T follicular helper cell (primary cell): ENCODE measurements at places on chromosomes 12 and 14.

GRCh38 chr12:30926243-30927221, at the start of gene TSPAN11:
TSPAN11 (plus strand) TSS chr12:30926748; CDS start chr12:30953992, 27,244 bp downstream.
- no peak for DNase-seq

- no peak for DNase-seq
Observed at GRCh38 chr14:60025571-60025970, 66.2 kb upstream of the PCNX4 start.

- no peak for DNase-seq
Observed at GRCh38 chr12:51189790-51190355, 16.9 kb upstream of the TFCP2 start.

- DNase-seq, result no peak
Observed at GRCh38 chr12:1091350-1091749, 100.3 kb downstream of the ERC1 start.

DNA sequence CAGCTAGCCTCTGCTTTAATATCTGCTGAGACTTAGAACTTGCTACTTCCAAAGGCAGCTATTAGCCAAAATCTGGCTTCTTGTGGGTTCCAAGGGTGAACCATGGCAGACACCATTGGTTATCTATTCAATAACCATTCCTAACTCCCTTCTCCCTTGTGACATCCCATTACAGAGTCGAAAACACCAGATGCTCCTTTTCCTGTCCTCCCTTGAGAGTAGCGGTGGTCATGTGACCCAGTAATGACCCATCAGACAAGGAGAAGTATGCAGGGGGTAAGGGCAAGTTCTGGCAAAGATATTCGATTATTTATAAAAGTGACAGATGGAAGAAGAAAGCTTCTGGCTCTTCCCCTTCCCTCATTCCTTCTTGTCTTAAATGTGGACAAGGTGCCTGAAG, 20.1 kb downstream of the TGFB3 start:
- DNase-seq, result no peak

DNA sequence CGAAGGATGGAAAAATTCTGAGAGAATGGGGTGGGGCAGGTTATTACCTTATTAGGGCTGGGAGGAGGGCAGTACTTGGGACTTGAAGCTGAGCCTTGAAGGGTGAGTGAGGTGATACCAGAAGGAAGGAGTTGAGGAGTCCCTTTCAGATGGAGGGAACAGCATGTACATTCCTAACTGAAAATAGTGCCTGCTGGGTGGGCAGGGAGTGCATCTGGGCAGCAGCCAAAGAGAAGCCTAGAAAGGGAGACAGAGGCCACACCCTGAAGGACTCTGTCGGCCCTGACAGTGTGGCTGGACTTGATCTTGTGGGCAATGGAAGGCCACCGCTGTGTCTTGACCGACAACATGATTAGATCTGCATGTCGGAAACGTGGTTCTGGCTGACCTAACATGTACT, 147.6 kb downstream of the NDUFA12 start:
- no peak for DNase-seq

DNA sequence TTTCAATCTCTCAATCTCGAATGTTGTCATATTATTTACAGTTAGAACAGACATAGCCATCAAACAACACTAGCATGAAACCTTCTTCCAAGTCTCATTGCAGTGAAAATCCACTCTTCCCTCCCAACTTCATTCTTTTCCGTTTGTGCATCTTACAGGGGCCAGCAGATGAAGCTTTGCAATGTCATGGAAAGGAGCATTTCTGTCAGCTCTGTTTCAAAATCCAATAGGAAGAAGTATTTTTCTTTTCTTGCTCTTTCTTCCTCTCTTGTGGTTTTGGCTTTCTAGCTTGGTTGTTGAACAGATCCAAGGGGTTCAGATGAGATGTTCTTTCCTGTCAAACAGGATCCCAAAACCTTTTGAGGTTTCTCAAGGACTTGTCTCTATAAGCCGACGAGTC, 416.6 kb downstream of the AEBP2 start:
- no peak for DNase-seq

DNA sequence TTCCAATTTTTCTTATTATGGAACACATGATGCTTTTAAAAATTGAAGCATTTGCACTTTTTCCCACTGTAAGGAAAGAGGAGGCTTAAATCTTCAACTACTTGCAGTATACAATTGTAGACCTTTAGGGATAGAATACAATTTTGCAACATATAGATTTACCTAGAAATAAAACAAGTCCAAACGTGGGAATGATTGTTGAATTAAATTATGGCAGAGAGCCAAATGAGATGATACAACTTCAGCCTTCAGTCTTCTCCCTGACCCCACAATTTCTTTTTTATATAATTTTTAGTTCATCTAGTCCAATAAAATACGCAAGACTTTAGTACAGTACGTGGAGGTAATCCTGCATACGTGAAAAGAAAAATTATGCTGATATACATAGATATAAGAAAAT, 666.5 kb downstream of the SLC16A7 start:
- DNase-seq, result no peak

GRCh38 chr14:52351233-52352060, 37.3 kb downstream of the PTGER2 start:
- DNase-seq, result no peak

DNA sequence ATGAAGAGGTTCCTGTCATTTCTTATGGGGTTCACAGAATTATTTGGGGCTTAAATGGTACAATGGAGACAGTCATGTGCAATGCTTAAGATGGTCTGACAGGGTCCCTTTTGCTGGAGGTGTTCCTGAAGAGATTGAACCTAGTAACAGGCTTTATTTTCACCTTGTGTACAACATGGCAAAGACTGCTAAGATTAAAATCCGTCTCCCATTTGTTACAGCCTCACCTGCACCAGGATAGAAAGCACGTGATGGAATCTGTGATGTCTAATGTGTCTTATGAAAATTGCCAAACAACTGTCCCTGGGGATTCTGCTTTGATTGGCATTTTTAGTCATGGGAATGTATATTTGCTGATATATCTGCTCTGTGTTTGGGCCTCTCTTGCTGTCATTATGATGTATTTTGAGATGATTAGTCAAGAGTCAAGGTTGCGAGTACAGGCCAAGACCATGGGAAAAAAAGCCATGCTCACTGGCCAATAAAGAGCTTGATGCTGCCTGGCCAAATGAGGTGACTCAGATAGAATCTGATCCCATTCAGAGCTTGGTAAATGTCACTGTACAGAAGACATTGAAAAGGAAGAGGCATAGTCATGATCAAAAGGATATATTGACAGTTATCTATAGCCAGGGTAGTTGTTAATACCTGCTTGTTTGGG, 96.1 kb downstream of the FLRT2 start:
- DNase-seq, result no peak

- no peak for DNase-seq
Observed at GRCh38 chr12:44117337-44117736, 281.5 kb downstream of the TMEM117 start.

DNA sequence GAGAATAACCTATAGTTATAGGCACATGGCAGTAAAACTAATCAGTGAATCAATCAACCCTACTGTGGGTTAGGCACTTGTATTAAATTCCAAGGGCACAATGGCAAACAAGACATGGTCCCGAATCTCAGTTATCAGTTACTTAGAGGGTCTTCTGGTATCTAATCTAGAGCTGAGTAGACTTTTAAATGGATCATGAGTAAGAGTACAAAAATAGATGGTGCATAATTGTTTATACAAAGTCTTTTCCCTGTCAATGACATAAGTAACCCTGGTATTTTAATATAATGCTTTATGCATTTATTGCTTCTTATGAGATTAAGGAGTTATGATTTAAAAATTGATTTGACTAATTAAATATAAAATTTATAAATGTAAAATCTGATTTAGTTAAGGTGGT, 23.0 kb upstream of the KCNJ8 start:
- no peak for DNase-seq

DNA sequence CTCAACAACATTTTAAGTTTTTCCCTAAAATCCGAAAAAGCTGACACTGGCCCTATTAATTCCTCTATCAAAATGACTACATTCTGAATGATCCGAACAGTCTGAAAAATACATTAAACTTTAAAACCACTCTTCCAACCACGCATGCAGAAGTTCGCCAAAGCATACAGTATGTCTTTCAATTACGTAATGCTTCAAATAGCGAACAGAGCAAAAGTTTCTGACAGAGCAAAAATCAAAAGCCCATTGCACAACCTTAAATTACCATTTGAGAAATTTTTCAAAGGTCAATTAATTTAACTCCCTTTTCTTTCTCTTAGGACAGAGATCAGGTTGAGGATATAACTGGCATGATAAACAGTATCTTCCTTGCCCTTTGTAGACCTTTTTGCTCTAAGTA, 33.2 kb downstream of the LRIG3 start:
- DNase-seq, result no peak
